ENCODE measurements at places on chromosomes 7 and 10.
A peak's percentile ranks its signal among the peaks of the same experiment; 100 is the strongest.

DNA sequence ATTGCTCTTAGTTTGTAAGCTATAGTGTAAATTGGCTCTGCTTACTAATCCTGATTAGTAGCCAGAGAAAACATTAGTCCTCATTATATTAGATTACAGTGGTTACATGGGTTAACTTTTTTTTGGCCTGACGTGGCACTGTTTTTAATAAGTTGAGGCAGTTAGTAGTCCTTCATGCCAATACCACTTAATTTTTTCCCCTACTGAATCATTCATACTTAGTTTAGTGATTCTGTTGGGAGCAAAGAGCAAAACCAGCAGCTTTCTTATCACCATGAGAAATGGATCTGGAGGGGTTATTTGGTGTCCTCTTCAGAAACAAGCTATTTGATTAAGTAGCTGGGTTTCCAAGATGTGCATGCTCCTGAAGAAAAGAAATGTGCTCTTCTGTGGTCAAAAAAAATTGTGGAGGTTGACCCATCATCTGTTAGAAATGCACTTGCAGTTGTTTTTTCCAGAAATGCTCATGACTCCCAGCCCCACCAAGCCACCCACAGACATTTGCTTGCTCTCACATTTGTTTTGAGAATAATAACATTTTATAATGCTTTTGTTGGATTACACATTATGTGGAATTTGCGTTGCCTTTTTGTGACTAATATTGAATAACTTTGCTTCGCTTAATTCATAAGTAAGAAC lies 258.5 kb downstream of the HDAC9 start:
- no peaks in the 10 kb centered on the region for H3K36me3 ChIP-seq
- no peaks in the 10 kb centered on the region for H3K27me3 ChIP-seq
- no peaks in the 10 kb centered on the region for H3K4me1 ChIP-seq

DNA sequence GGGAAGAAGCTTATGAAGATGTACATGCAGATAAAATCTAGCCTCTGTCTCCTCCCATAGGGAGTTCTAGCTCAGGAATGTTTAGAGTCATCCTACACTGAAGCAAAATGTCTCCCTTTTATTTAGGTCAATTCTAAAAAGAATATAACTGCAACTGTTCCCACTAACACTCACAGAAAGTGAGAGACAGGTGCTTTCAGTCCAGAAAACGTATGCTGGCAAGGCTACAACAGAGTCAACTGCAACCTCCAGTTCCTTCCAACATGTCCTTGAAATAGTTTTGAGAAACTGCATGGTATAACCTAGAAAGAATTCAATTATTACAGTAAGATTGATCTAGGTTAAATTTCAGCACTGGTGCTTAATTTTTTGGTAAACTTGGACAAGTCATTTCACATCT lies 46.8 kb upstream of the KCND2 start:
- H3K27me3 ChIP-seq: no peaks in the 10 kb centered on the region
- H3K4me1 ChIP-seq: no peaks in the 10 kb centered on the region
- H3K36me3 ChIP-seq: no peaks in the 10 kb centered on the region
- no peak overlapping the region for H3K27ac ChIP-seq

- no peak overlapping the region for H3K27ac ChIP-seq
- H3K36me3 ChIP-seq: no peaks in the 10 kb centered on the region
- H3K4me1 ChIP-seq: no peaks in the 10 kb centered on the region
- no peaks in the 10 kb centered on the region for H3K27me3 ChIP-seq
These were observed 36.4 kb downstream of the COPG2 start for GRCh38 chr7:130632111-130632510.

DNA sequence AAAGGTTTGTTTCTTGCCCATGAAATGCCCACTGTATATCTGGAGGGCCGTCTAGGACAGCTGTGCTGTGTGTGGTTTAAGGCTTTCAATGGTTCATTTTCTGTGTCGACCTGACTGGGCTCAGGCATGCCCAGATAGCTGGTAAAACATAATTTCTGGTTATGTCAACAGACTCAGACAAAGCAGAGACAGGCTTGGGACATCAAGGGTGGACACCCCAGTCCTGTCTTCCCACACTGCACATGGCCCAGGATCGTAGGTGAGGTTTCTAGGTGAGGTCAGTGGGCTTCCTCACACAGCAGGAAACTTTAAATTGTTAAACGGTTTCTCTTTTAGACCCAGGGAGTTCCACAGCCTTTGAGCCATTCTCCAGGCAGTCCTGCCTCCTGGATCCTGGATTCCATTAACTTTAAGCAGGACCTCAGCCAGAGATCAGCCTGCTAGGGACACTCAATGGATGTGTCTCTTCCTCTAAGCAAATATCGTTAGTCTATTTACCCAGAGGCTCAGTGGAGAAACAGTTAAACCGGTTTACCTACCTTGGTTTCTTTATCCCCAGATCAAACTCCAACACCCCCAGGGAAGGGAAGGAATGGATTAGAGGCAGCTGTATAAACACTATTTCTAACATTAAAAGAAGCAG lies 66.4 kb downstream of the ST8SIA6 start:
- no peak overlapping the region for H3K4me3 ChIP-seq
- H3K27ac ChIP-seq: no peak overlapping the region

GRCh38 chr10:13994932-13995331 lies 335.8 kb downstream of the FRMD4A start:
- no peak overlapping the region for H3K4me3 ChIP-seq
- no peak for DNase-seq
- H3K27me3 ChIP-seq: no peaks in the 10 kb centered on the region
- no peaks in the 10 kb centered on the region for H3K36me3 ChIP-seq
- no peak overlapping the region for H3K27ac ChIP-seq
- H3K4me1 ChIP-seq: no peaks in the 10 kb centered on the region

DNA sequence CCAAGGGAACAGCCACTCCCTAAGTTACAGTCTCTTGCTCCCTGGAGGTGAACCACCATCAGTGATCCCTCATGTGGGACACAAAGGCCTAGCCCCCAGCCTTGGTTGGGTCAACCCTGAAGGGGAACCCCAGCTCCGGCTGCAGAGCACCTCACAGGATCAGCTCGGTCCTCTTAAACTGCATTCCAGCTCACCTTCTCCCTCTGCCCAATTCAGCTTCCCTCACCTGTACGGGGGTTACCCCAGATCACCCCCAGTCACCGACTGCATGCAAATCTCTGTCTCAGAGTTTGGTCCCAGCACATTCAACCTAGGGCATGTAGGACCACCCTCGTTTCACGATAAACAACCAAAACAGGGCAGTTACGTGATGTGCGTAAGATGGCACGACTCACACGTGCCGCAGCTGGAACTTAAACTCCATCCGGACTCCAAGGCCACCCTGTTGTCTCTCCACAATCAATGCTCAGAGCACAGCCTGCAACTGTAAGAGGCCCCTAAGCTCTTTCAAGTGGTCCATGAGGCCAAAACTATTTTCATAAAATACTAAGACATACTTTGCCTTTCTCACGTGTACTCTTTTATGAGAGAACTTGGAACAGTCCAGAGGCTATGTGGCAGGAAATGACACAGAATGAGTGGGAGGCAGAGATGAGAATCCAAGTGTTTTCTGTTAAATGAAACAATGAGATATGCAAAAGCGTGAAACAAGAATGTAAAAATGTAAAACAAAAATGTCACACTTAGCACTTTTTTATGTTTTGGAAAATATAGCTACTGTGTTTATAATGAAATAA lies 285.2 kb downstream of the PTPRN2 start:
- H3K36me3 ChIP-seq: no peaks in the 10 kb centered on the region
- no peaks in the 10 kb centered on the region for H3K4me1 ChIP-seq
- no peak overlapping the region for H3K27ac ChIP-seq
- H3K4me3 ChIP-seq: no peak overlapping the region
- no peaks in the 10 kb centered on the region for H3K27me3 ChIP-seq

- no peaks in the 10 kb centered on the region for H3K36me3 ChIP-seq
- H3K4me3 ChIP-seq: peak overlapping the region; percentile 87
- no peaks in the 10 kb centered on the region for H3K4me1 ChIP-seq
- H3K27me3 ChIP-seq: no peaks in the 10 kb centered on the region
- peak overlapping the region; percentile 93 for H3K27ac ChIP-seq
These were observed 1.0 kb downstream of the CCDC186 start for GRCh38 chr10:114172776-114173602.

GRCh38 chr10:32271617-32272016 lies 75.3 kb downstream of the EPC1 start:
- H3K36me3 ChIP-seq: peaks cover 54% of the 10 kb centered on the region
- no peak overlapping the region for H3K4me3 ChIP-seq
- DNase-seq: no peak
- no peak overlapping the region for H3K27ac ChIP-seq
- H3K4me1 ChIP-seq: no peaks in the 10 kb centered on the region

GRCh38 chr7:14690075-14690474 lies 212.5 kb downstream of the DGKB start:
- no peaks in the 10 kb centered on the region for H3K36me3 ChIP-seq
- H3K27ac ChIP-seq: no peak overlapping the region
- H3K27me3 ChIP-seq: no peaks in the 10 kb centered on the region
- DNase-seq: no peak
- H3K4me3 ChIP-seq: no peak overlapping the region

DNA sequence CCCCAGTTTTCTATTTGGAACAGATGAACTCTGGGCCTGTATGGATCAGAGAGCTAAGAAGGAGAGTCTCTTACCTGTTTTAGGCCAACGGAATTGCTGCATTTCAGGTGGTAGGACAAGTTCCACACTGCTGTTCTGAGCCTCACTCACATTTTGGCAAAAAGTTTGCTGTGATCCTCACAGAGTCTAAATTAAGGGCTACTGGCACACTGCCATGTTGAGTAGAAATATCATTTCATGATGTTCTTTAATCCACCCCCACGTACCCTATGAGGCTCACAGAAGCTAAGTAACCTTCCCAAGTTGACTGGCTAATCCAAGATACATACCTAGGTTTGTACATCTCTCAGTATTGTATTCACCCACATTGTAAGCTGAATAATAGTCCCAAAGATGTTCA lies 447.2 kb downstream of the INHBA start:
- no peak overlapping the region for H3K27ac ChIP-seq
- no peaks in the 10 kb centered on the region for H3K27me3 ChIP-seq
- no peak for DNase-seq
- H3K36me3 ChIP-seq: no peaks in the 10 kb centered on the region

- H3K27ac ChIP-seq: no peak overlapping the region
- H3K4me1 ChIP-seq: no peaks in the 10 kb centered on the region
- H3K27me3 ChIP-seq: no peaks in the 10 kb centered on the region
- H3K4me3 ChIP-seq: no peak overlapping the region
- DNase-seq: no peak
- no peaks in the 10 kb centered on the region for H3K36me3 ChIP-seq
These were observed 142.1 kb upstream of the EEPD1 start for GRCh38 chr7:36010656-36011587.

- peak overlapping the region; percentile 22 for H3K4me3 ChIP-seq
- DNase-seq: no peak
- H3K27ac ChIP-seq: no peak overlapping the region
- H3K36me3 ChIP-seq: no peaks in the 10 kb centered on the region
These were observed 94.5 kb downstream of the SEC61G start for GRCh38 chr7:54664235-54665228.

- no peak overlapping the region for H3K4me3 ChIP-seq
- no peak overlapping the region for H3K27ac ChIP-seq
- H3K27me3 ChIP-seq: no peaks in the 10 kb centered on the region
- no peaks in the 10 kb centered on the region for H3K4me1 ChIP-seq
- no peaks in the 10 kb centered on the region for H3K36me3 ChIP-seq
These were observed 29.5 kb upstream of the ZNF107 start for GRCh38 chr7:64636386-64636785.
